HuH-7.5 (cell line): ENCODE measurements at places on chromosomes 13 and 19.

DNA sequence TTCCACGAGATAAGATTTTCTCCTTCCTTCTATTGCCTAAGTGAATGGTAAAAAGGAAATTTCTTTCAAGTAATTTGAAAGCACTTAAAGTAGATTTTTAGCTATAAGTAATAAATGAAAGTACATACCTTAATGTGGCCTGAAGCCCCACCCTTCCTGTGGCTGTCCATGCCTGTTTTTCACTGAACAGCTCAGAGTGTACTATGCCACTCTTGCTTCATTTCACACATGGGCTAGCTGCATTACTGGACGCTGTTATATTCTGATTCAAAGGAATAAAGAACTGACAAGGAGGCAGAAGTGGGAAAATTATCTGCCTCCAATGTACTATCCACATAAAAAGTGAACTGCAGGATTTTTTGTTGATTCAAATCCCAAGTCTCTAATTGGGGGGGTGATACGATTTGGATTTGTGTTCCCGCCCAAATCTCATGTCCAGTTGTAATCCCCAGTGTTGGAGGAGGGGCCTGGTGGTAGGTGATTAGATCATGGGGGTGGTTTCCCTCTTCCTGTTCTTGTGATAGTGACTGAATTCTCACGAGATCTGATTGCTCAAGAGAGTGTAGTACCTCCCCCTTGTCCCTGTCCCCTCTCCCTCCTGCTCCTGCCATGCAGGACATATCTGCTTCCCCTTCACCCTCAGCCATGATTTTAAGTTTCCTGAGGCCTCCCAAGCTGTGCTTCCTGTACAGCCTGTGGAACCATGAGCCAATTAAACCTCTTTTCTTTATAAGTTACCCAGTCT, 154.7 kb upstream of the SGCG start:
- no peak for DNase-seq

GRCh38 chr19:13888281-13888680, 11.3 kb downstream of the NANOS3 start:
- DNase-seq: no peak

DNA sequence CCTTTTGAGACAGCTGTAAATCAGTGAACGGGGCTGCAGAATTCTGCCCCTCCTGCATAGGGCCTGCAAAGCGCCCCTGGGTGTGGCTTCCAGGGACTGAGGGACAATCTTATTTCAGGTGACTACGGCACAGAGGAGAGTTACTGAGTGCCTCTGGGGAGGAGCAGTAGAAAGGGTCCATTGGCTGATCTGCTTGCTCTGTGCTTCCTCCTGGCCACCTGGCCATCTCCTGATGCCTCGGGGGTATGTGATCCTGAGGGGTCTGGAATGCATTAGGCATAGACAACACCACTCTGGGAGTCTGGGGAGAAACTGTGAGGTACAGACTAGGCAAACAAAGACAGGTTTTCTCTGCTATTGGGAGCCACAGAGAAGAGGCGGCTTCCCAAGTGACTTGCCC, 2.8 kb downstream of the KCTD15 start:
- no peak for DNase-seq

DNA sequence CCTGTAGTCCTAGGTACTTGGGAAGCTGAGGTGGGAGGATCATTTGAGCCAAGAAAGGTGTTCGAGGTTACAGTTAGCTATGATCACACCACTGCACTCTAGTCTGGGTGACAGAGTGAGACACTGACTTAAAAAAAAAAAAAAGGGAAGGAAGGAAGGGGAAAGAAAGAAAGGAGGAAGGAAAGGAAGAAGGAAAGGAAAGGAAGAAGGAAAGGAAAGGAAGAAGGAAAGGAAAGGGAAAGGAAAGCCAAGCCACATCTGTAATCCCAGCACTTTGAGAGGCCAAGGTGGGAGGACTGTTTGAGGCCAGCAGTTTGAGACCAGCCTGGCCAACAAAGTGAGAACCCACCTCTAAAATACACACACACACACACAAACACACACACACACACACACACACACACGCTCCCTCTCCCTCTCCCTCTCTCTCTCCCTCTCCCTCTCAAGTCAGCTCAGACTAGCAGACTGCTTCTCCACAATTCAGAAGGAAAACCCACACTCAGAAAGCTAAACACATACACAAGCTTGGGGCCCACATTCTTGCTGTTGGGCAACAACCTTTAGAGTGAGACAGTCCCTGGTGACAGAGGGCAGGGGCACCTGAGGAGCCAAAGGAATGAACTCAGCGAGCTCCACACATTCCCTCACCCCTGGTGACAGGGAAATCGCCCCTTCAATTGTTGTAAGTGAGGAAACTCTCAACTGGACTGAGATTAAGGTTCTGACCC, 2.7 kb downstream of the ZNF709 start:
- no peak for DNase-seq

DNA sequence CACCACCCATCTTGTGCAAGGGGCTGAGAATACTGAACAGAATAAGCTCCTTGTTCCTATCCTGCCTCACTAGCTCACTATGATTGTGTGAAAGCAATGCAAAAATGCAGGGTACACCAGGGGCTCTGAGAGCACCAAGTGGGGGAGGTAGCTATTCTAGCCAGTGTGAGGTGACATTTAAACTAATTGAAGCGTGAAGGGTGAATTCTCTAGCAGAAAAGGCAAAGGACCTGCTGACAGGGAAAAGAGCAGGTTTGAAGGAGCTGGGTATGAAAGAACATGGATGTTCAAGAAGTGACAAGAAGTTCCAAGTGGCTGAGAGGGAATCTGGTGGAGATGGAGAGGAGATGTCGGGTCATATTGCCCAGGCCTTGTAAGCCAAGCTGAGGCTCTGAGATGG, 64.2 kb downstream of the SIAH3 start:
- no peak for DNase-seq

- DNase-seq: no peak
Measured at GRCh38 chr13:54175466-54175865, 1146.9 kb downstream of the OLFM4 start.

DNA sequence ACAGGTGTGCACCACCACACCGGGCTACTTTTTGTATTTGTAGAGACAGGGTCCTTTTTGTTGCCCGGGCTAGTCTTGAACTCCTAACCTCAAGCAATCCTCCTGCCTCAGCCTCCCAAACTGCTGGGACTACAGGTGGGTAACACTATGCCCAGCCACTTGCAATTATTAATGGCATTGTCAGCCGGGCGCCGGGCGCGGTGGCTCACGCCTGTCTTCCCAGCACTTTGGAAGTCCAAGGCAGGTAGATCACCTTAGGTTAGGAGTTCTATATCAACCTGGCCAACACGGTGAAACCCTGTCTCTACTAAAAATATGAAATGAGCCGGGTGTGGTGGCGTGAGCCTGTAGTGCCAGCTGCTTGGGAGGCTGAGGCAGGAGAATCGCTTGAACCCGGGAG, 2.7 kb upstream of the MEX3D start:
- DNase-seq: no peak

DNA sequence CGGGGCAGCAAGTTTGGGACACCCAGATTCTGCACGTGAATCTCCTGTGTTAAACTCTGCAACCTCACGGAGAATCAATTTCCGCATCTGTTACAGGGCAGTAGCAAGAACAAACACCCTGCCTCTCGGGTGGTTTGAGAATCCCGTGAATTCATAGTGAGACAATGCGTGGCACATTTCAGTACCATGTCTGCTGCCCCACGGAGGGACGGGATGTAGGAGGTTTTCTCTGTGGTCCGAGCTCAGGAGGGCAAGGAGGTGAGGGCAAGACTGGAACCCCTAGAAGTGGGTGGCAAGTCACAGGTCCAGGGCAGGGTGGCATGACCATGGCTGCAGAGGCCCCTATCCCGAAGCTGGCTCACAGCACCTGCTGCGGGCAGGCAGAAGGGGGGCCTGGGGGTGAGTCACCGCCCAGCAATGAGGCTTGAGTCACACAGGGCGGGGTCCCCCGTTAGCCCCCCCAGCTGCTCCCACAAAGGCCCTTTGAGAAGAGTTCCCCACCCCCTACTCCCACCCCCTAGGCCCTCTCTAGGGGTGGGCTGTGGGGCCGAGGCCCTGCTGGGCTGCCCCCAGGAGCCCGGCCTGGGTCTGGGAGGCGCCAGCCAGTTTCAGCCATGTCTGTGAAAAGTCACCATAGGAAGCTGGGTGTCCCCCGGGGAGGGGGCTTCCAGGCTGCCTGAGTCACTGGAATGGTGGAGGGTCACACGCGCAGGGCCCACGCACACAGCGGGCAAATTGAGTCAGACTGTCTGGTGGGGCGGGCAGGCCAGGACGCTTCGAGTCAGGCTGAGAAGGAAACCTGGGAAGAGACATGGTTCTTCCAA, 25.8 kb upstream of the NANOS3 start:
- DNase-seq: no peak

GRCh38 chr19:42426643-42427042, 545 bp downstream of the LIPE start:
- DNase-seq: no peak

- DNase-seq: no peak
Measured at GRCh38 chr19:36972571-36972970, 56.4 kb downstream of the ZNF568 start.

GRCh38 chr19:46615966-46616365, 8.9 kb downstream of the PTGIR start:
- DNase-seq: no peak

DNA sequence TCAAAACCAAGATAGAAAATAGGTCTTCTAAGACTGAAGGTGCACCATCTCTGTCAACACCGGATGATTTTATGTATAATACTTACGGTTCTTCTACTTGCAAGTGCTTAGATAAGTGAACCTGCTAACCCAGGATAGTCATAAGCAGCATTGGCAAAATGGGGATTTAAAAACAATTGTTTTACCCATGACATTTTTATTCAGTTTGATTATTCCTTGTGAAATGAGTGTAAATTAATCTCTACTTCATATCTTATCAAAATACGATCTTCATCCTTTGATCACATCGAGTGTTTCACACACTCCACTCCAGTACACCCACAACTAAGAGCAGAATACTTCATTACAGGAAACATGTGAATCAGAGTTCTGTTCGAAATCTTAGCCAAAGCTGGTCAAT, 23.0 kb upstream of the MTRF1 start:
- DNase-seq: no peak

- peak; percentile 70 for DNase-seq
Measured at GRCh38 chr19:10565028-10565566, 713 bp downstream of the KRI1 start.

GRCh38 chr19:3343619-3344502, 22.5 kb upstream of the NFIC start:
- DNase-seq: peak; percentile 75

- DNase-seq: no peak
Measured at GRCh38 chr19:3194106-3195087, 8.7 kb downstream of the NCLN start.

GRCh38 chr13:51258612-51259548, 36.7 kb downstream of the FAM124A start:
- no peak for DNase-seq

- no peak for DNase-seq
Measured at GRCh38 chr13:43258771-43259170, 235.4 kb downstream of the DNAJC15 start.

- DNase-seq: no peak
Measured at GRCh38 chr13:80109303-80109702, 231.6 kb downstream of the SPRY2 start.

- DNase-seq: peak; percentile 99
Measured at GRCh38 chr19:50383852-50384684, at the start of gene POLD1. POLD1 (plus strand) TSS chr19:50384347; CDS start chr19:50398852, 14,505 bp downstream.

- DNase-seq: peak; percentile 98
Measured at GRCh38 chr19:5031231-5032100, 62.6 kb downstream of the KDM4B start.

GRCh38 chr13:72782717-72783116, 784 bp downstream of the PIBF1 start:
- no peak for DNase-seq

GRCh38 chr13:23384111-23384510, 49.4 kb downstream of the SACS start:
- DNase-seq: no peak

GRCh38 chr13:73496711-73497110, 437.9 kb downstream of the KLF5 start:
- no peak for DNase-seq

DNA sequence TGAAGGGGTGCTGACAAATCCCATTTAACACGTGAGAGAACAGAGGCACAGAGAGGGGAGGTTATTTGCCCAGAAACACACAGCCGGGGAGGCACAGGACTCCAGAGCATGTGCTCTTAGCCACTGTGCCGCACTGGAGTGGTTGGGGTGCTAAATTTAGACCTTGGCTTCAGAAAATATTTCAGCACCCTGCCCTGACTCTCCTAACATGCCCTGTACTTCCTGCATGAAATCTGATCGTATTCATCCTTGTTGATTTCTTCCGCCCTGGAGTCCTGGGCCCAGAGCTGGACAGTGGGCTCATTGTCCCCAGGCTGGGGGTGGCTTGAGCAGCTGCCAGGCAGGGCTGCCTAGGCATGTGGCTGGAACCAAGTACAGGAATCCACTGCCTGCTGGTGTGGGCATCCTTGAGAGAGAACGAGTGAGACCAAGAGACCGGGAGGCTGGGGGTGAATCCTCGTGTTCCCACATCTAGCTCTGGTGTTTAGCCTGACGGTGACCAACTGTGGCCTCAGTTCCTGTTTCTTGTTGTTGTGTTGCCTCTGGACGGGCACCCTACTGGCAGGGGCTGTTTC, 5.3 kb downstream of the SLC27A1 start:
- no peak for DNase-seq

DNA sequence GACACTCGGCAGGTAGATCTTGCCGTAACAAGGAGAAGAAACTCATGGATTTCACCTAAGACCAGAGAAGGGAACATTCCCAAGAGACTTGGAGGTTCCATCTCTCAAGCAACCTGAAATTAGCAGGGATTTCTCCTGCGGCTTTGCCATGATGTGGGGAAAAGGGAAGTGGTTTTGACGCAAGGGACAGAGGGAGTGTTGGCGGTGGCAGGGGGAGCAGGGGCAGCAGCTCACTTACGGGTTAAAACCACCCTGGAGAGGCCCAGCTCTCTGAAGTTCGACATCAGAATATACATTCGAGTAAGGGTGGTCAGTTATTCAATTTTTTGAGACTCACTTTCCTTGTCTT, 76.1 kb upstream of the POMP start:
- no peak for DNase-seq

DNA sequence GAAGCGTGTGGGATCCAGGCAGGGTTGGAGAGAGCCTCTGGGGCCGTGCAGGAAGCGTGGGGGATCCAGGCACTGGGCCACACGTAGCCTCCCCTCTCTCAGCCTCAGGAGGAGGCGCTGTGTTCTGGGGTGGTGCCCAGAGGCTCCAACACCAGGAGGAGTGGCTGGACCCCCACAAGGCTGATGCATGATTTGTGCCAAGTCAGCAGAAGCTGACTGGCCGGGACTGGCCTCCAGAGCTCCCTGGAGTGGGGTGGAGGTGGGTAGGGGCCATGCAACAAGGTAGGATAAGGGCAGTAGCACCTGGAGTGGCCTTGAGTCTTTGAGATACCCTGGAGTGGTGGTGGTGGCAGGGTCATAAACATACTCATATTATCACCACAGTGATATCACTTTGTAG, 75.3 kb downstream of the ERICH6B start:
- no peak for DNase-seq
